ENCODE measurements at places on chromosomes 1 and 21.

DNA sequence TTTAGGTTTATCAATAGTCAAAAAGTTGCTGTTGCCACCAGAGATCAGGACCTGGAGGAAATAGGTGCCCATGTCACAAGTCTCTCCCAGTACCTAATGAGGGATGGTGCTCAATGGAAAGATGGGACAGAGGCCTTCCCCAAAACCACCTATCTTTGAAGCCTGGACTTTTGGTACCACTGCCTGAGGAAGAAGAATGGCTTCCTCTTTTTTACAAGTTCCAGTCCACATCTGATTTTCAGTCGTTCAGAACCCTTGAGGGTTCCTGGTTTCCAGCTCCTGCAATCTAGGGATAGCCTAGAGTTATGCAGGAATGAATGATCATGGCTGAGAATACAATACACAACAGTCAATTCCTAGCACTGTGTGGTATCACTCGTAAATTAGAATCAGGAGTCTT is 5.7 kb downstream of the CATSPERE start:
- no peak for DNase-seq

DNA sequence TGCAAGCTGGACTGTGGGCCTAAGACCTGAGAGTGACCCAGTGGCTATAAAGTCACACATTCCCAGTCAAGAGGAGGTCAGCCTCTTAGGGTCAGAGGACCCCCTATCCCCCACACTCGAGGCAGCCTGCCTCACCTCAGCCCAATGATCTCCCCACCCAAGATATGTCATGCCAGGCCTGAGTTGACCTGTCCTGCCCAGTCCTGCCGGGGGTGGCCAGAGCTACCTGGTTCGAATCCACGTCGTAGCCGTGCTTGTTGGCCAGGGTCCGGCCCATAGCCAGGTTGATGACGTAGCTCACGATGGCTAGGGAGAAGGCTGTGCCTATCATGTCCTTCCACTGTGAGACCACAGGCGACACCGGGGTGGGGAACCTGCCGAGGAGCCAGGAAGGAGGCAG is 15.6 kb downstream of the SLC26A9 start:
- no peak for DNase-seq

DNA sequence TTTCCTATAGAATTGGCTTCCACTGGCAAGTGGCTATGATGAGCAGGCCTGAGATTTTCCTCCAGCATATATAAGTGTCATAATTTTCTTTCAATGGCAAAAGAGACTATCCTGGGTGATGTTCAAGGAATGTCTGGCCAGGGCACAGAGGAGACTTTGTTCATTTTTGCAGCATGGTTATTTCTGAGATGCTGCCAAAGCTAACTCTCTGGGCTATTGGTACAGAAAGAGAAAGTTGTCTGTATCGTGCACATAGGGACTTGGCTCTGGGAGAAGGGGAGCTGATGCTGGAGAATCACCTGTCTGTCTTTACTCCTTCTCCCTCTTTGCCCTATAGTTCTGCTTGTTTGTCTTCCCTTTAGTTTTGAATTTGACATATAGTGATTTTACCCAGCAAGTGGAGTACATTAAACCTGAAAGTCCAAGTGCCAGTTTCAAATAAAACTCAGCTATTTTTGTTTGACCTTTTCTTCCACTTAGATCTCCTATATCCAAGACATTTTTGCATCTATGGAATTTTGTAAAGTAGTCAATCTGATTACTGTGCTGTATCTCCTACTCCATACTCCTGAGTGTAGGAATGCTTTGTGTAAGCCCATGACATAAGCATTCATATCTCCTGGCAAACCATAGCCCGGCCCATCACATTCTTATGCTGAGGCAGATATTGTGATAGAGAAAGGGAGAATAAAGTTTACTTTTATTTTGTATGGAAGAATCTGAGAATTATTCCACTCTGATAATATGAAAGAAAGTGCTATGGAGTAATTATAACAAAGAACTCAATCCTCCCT is 3.9 kb downstream of the FNDC7 start:
- DNase-seq, result no peak

DNA sequence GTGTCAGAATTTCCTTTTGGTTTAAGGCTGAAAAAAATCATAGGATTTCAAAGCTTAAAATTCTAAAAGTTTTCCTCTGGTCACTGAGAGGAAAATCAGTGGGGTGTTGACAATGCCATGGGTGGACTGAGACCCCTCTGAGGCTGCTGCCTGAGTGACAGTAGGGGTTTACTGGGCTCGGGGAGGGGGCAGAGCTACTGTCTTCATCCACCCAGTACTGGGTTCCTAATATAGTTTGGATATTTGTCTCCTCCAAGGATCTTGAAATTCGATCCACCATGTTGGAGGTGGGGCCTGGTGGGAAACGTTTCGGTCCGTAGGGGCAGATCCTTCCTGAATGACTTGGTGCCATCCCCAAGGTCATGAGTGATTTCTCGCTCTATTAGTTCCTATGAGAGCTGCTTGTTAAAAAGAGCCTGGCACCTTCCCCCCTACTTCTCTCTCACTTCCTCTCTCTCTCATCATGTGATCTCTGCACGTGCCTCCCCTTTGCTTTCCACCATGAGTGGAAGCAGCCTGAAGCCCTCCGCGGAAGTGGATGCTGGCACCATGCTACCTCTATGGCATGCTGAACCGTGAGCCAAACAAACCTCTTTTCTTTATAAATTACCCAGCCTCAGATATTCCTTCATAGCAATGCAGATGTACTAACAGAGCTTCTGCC is 72.3 kb downstream of the MAP10 start:
- DNase-seq, result no peak

DNA sequence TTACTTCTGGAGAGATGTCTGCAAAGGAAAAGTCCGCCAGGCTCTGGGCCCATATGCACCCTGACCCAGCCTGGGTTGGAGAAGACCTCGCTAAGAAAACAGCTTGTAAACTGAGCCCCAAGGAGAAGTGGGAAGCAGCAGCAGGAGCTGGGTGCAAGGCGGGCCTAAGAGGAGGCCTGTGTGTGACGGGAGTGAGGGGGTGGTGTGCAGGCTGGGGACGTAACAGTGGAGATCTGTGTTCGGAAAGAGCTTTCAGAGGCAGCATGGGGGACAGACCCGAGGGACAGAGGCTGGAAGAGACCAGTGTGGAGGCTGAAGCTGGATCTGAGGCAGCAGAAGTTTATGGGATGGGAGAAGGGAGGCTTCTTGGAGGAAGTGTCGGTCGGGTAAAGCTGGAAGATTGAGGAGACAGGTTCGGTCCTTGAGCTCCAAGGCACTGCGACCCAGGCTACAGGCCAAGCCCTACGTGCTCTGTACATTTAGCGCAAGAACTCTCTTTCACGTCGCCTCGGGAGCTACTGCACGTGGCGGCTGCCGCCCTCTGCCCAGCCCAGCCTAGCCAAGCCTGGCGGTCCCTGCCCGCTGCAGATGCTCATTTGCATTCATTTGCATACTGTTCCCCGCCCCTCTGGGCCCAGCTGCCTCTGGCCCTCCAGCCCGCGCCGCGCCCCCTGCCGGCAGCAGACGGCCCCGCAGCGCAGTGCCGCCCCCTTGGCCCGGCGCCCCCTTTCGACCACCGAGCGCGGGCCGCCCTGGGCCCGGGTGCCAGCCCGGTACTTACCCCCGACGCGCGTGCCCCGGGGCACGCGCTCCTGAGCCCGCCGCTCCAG is 6.3 kb downstream of the HPCA start:
- no peak for DNase-seq

- DNase-seq, result no peak
Observed at GRCh38 chr1:54459726-54460191, 53.6 kb upstream of the SSBP3 start.

DNA sequence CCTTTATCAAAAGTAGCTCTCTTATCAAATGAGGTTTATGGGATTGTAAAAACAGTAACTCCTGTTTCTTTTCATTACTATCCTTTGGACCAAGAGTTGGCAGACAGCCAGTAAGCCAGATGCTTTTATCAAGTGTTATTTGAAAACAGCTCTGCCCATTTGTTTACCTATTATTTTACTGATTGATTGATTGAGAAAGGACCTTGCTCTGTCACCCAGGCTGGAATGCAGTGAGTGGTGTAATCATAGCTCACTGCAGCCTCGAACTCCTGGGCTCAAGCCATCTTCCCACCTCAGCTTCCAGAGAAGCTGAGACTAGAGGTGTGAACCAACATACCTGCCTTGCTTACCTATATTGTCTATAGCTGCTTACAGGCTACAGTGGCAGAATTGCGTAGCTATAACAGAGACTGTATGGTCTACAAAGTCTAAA is 3.6 kb downstream of the PRKAB2 start:
- no peak for DNase-seq

DNA sequence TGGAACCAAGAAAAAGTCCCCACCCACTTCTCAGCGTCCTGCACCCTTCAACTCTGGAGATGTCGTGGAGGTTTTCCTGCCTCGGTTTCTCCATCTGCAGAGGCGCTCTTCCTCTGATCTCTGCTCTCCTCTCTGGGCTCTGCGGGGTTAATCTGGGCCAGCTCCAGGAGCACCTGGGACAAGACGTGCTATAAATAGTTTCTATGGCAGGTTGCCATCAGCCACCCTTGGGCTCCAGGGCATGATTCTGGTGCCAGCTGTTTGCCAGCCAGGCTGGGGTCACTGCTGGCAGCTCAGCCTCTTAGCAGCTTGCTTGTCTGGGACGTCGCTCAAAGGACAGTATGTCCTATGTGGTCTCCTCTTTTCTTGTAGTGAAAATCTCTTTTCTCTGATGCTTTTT is 137.1 kb downstream of the ACTL8 start:
- no peak for DNase-seq

GRCh38 chr1:245648749-245649522 is 494.2 kb downstream of the KIF26B start:
- DNase-seq, result no peak

DNA sequence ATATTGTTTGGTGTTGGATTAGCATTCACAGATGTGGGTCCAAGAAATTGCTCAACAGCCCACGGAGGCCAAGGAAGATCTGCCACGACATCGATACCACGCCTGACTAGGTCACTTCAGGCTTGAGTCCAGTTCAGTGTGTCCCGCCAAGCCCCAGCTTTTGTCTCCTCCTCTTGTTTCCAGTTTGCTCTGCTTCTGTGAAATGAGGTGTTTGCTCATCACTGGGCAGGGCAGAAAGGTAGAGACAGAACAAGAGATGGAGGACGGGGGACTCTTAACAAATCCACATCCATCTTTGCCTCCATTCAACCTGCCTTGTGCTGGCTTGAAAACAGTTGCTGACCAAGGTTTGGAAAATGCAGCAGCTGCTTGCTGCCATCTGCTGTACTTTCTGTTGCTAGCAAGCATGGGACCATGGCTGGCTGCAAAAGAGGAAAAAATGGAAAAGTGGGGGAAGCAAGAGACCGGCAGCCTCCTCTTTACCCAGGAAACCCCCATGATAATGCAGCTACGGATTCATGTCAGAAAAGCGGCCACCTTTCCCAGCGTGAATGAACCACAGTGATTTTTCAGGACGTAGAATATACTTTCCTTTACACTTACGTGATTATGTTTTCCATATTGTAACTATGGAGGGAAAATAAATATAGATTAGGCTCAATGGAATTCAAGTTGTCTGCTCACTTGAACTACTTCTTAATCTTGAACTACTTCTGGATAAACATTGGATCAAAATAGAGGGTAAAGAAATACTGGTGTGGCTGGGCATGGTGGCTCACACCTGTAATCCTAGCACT is 80.2 kb upstream of the GREM2 start:
- no peak for DNase-seq

DNA sequence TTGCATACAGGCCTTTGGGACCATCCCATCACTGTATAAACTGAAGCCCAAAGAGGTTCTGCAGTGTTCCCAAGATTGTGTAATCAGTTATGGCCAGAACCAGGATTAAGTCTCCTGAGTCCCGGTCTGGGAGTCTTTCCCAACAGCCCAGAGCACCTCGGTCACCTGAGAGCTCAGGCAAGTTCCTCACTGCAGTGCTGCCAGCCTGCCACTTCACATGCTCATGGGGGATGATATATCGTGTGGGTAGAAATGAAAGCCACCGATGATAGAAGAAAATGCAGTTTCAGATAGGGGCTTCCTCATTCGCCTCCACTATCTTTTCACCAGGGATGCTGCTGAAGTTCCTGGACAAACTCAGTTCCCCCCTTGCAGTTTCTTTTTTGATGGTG is 30.4 kb downstream of the FHAD1 start:
- DNase-seq, result no peak

GRCh38 chr1:33402206-33402605 is 28.7 kb downstream of the PHC2 start:
- DNase-seq, result no peak

DNA sequence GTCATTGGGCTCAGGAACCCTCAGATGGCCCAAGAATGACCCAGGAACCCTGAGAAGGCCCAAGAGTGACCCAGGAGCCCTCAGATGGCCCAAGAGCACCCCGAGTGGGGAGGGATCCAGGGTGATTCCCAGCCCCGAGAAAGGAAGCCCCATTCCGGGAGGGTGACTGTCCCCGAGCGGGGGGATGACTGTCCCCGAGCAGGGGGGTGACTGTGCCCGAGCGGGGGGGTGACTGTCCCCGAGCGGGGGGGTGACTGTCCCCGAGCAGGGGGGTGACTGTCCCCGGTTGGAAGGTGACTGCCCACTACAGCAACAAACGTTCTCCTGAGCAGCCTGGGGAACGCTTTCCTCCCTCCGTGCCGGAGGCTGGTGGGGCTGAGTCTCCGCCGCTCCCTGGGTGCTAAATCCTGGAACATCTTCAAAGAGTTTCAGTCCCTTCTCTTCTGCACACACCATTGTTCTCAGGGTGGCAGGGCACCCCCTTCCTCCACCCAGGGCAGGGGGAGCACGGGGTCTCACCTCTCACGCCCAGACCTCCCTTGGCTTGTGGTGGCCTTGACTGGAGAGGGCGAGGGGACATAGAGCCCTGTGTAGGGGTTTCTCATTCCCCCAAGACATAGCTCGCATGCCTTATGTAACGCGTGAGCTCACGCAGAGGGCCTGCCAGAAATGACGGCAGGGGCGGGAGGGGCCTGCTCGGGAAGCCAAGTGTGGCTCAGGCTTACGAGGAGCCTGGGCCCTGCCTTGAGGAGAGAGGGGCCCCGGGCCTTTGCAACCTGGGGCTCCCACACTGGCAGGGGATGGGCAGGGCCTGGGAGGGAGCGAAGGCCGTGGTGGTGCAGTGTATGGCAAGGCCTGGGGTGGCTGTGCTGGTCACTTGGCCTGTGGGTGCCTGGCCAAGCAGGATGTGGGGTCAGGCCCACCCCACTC is 14.3 kb upstream of the SKI start:
- DNase-seq, result no peak

DNA sequence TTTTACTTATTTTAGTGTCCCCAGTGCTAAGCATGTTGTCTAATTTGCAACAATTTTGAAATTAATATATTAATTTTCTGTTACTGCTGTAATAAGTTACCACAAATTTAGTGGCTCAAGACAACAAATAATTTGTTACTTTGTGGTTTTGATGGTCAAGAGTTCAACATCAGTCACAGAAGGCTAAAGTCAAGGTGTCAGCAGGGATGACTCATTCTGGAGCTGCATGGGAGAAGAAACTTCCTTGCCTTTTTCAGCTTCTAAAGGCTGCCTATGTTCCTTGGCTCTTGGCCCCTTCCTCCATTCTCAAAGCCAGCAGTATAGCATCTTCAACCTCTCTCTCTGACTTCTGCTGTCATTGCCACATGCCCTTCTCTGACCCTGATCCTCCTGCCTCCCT is 271.8 kb downstream of the HLX start:
- DNase-seq, result no peak
